ENCODE measurements at places on chromosomes 12 and 14.

DNA sequence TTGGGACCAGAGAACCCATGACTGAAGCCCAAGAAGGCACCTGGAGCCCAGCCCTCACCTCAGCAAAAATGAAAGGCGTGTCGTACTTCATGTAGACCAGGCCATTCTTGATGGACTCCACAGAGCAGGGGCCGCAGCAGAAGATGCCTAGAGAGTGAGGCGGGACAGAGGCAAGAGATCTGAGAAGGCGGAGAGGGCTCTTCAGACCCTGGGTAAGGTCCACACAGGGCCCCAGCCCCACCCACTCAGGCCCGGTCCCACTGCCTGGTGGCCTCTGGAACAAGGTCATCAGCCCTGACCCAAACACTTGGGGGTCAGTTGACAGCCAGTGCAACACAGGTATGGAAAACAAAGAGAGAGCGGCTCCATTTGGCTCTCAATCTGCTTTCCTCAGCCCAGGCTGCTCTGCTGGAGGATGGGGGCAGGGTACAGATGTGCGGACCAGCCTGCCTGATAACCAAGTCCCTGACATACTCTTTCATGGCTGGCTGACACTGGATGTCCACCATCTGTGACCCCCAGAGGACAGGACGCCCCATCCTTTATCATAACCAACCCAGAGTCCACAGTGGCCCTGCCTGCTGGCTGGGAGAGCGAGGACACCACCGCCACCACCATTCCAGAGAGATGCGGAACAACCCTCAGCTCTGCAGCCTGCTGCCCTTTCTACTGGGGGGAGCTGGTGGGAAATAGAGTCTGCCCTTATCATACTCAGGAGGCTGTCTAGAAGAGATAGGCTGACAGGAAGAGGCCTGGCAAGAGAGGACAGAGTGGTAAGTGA, 6.9 kb downstream of the TGM1 start:
- DNase-seq = no peak

GRCh38 chr12:21992823-21993222, 51.6 kb upstream of the ABCC9 start:
- DNase-seq = no peak

DNA sequence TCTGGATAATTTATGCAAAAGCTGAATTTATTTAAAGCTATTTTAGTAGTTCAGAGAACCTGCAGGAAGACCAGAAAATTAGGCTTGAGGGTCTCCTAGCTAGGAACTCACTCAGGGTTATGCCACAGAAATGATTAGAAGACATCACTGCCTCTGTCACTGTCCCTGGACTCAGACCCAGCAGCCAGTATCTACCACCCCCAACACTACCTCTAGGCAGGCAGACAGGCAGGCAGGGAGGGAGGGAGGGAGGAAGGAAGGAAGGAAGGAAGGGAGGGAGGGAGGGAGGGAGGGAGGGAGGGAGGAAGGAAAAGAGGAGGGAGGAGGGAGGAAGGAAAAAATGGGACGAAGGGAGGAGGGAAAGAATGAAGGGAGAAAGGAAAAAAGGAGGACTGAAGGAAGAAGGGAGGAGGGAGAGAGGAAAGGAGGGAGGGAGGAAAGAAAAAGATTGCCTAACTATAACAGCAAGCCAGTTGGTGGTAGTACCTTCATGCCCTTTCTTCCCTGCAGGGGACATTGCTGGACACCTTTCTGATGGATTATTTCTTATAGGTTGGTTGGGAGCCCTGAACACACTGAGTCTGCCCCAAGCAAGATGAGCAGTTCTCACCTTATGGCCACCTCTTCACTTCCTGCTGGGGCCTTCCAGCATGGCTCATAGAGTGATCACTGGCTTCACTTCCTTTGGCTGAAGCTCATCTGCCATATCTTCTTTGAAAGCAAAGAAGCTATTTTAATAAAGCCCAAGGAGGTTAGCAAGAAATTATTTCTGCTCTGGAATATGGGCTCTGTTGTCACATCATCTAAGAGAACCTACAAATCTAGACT, 49.7 kb downstream of the KICS2 start:
- DNase-seq = no peak

DNA sequence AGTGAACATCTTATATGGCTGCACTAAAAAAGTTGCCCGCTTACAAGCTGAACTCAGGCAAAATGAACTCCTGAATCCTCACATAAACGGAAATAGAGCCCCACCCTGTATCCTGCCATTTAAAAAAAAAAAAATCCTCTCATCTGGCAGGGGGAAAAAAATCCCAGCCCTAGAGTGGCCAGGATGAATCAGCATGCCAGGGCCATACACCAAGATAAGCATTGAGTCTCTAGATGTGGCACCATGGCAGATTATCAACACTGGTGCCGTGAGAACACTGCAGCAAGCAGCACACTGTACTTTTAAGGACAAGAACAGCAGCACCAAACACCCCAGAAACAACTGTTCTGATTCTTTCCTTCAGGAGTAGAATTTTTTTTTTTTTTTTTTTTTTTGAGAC, 65.5 kb downstream of the RASSF3 start:
- DNase-seq = no peak

- no peak for DNase-seq
These were observed 1345.3 kb upstream of the SEL1L start for GRCh38 chr14:82878951-82879350.

DNA sequence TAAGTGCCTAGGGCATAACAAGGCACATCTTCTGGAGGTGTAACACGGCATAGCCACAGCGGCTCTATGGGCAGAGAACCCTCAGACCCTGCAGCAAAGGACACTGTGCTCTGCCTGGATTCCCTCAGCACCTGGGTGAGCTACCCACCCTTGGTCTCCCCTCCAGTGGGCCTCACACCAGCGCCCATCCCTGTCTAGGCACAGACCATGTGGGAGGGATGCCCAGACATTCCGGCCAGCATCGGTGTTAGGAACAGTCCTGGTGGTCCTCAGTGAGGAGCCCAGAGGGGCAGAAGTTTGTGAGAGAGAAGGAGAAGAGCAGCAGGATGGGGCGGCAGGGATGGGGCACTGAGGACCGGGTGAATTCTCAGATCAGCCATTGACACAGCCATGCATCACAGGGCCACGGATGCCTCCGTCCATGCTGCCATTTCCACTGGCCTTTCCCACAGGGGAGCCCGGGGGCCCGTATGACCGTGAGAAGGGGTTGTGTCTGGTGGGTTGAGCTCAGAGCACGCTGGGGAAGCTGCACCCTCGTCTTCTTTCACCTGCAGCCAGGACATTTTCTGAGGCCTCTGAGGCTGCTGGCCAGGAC, 282.7 kb upstream of the SFSWAP start:
- DNase-seq = no peak

DNA sequence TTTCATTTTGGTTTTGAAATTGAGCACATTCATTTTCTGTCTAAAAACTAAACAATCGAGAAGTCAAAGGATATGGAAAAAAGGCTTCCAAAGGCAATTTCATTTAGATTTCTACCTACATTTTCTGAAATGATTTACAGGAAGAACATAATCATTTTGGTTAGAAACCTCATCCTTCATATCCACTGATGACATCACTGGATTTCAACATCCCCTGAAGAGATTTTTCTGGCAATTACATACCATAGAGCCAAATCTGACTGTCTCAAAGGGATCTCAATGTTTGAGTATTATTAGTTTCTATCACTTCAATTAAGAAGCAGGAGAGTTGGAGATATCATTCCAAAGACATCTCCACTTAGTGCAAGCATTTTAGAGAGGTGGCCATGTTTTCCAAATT, 137.8 kb downstream of the TTC7B start:
- DNase-seq = no peak

GRCh38 chr12:2535583-2536204, 259.1 kb upstream of the FKBP4 start:
- no peak for DNase-seq
